ENCODE measurements at places on chromosomes 4 and X.

DNA sequence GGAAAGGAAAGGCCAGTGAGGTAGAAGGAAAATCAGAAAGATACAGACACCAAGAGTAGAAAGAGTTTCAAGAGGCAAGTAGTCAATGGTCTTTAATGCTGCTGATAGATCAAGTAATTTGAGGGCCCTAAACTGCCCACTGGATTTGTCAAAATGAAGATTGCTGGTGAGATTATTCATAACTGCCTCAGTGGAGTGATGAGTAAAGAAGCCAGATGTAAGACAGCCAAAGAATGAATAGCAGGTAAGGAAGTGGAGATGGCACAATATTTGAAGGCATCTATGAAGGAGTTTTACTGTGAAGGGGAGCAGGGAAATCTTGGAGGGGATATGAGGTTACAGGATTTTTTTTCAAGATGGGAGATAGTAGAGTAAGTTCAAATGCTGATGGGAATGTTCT lies 39.8 kb upstream of the BRS3 start:
- DNase-seq = no peak

DNA sequence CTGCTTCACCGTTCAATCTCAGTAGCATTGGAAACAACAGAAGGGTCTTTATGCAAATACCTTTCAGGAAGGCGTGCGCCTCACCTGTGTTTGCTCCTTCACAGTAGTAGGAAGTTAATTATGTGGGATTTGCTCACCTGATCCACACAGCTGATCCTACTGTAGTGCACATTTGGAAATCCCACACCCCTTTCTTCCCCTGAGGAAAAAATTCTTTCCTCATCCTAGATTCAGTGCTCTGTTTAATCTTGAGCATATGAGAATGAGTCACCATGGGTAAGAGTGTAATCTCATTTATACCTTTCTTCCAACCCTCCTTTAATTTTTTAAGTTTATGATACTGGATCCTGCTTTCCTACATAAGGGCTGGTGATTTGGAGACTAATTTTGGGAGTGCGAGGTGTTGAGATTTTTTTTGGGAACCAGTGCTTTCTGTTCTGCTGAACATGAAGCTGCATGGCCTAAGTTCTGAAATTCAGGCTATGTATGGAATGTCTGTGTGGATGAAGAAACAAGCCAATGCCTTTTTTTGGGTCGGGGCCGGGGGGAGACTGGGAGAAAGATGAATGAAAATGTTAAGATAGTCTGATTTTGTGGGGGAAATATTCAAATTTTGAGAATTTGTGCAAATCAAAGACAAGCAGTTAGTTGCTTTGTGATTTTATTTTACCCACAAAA lies 19.0 kb downstream of the GAB1 start:
- DNase-seq = no peak

DNA sequence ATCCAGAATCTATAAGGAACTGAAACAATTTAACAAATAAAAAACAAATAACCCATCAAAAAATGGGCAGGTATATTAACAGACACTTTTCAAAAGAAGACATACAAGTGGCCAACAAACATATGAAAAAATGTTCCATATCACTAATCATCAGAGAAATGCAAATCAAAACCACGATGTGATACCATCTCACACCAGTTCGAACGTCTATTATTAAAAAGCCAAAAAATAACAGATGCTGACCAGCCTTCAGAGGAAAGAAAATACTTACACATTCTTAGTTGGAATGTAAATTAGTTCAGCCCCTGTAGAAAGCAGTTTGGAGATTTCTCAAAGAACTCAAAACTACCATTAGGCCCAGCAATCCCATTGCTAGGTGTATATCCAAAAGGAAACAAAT lies 687.9 kb upstream of the AADAT start:
- DNase-seq = no peak

- no peak for DNase-seq
Measured at GRCh38 chrX:110678591-110678990, 117.0 kb downstream of the CHRDL1 start.

DNA sequence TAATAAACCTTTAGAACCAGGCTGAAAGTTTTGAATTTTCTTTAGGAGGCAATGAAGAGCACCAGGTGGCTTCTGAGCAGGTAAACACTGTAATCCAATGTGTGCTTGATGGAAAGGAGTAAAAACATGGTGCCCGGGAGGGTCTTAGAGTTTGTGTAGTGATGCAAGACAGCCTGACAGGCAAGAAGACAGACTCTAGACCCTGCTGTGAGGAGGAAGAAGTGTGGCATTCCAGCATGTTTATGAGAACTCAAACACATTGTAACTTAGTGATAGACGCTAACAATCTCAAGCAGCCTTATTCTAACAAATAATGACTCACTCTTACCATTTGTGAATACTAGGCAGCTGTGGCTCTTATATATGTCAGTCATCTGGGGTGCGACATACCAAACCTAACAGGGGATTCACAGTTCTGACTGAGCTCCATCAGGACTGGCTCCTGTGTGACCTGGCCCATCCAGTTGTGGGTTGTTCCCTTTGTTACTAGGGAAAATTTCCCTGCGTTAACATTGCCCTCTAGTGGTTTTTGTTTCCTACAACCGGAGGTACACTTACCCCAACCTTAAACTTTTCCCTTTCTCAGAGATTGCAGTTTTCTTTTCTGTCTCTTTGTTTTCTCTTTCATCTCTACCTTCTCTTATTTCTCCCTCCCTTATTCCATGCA lies 53.8 kb downstream of the VSIG4 start:
- DNase-seq = peak; percentile 54
